ENCODE measurements at places on chromosomes 7 and 10.
A peak's percentile ranks its signal among the peaks of the same experiment; 100 is the strongest.

- no peaks in the 10 kb centered on the region for H3K27me3 ChIP-seq
- no peak for DNase-seq
- no peak overlapping the region for H3K4me3 ChIP-seq
- H3K4me1 ChIP-seq = no peaks in the 10 kb centered on the region
- H3K36me3 ChIP-seq = no peaks in the 10 kb centered on the region
- no peak overlapping the region for H3K27ac ChIP-seq
Measured at GRCh38 chr10:120539076-120539475, 82.0 kb downstream of the PLPP4 start.

DNA sequence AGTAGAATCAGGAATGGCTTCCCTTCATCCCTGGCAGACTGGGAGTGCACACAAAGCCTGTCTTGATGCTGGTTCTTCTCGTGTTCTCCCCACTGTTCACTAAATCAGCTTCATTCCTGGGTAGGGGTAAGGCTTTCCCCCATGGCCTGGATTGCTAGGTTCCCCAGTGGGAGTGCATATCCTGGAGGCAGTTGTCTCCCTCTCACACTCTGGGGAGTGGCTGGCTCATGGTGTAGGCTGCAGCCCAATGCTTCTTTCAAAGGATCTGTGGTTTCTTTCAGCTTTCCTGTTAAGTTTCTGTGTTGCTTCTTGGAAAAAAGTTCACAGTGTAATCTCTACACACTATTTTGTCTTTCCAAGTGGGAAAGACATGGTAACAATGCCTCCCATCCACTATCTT, 32.6 kb upstream of the ARMC3 start:
- H3K27me3 ChIP-seq = peaks cover 2% of the 10 kb centered on the region
- DNase-seq = no peak
- no peaks in the 10 kb centered on the region for H3K4me1 ChIP-seq
- no peak overlapping the region for H3K4me3 ChIP-seq
- H3K36me3 ChIP-seq = no peaks in the 10 kb centered on the region
- H3K27ac ChIP-seq = no peak overlapping the region

GRCh38 chr7:126803990-126804389, 448.8 kb downstream of the GRM8 start:
- H3K27me3 ChIP-seq = no peaks in the 10 kb centered on the region
- H3K4me1 ChIP-seq = no peaks in the 10 kb centered on the region
- DNase-seq = no peak
- H3K27ac ChIP-seq = no peak overlapping the region
- H3K36me3 ChIP-seq = no peaks in the 10 kb centered on the region

- no peak overlapping the region for H3K4me3 ChIP-seq
- H3K36me3 ChIP-seq = no peaks in the 10 kb centered on the region
- no peak overlapping the region for H3K27ac ChIP-seq
- H3K27me3 ChIP-seq = no peaks in the 10 kb centered on the region
Measured at GRCh38 chr10:33494694-33495265, 160.3 kb upstream of the NRP1 start.

GRCh38 chr7:47669178-47669891, 87.4 kb upstream of the TNS3 start:
- H3K27me3 ChIP-seq = no peaks in the 10 kb centered on the region
- peak; percentile 75 for DNase-seq
- no peaks in the 10 kb centered on the region for H3K36me3 ChIP-seq

DNA sequence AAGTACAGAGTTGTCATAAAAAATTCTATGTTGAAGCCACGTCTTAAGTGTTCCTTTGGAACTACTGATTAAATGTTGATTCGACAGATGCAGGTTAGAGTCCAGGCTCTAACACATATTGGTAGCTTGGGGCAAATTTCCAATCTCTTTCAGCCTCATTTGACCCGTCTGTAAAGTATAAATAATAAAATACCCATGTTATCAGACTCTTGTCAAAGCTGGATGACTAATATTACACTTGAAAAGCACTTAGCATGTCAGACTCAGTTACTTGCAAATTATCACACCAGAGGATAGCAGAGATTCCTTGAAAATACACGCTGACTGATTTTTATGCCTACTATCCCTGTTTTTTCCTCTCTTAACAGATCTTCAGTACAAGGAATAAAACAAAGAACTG, 18.1 kb upstream of the MACC1 start:
- no peak for DNase-seq
- no peaks in the 10 kb centered on the region for H3K36me3 ChIP-seq
